ENCODE measurements at places on chromosomes 1 and 21.

GRCh38 chr1:55774446-55774845, 559.3 kb upstream of the USP24 start:
- no peak for DNase-seq

DNA sequence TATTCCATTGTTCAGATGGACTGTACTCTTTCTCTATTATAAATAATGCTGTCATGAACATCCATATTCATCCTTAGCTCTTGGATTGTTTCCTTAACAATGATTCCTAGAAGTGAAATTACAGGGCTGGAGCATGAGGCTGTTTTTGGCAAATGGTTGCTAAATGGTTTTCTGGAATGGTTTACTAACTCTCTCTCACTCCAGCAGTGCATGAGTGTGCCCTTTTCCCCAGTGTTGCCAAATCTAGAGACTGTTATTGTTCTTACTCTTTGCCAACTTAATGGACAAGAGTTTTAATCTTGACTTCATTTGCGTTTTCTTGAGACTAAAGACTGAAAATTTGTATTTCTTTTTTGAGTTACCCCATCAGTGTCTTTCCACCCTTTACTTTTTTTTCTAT, 113.0 kb downstream of the PAPPA2 start:
- DNase-seq, result no peak

- no peak for DNase-seq
Observed at GRCh38 chr1:153932156-153933131, 9.7 kb upstream of the GATAD2B start.

DNA sequence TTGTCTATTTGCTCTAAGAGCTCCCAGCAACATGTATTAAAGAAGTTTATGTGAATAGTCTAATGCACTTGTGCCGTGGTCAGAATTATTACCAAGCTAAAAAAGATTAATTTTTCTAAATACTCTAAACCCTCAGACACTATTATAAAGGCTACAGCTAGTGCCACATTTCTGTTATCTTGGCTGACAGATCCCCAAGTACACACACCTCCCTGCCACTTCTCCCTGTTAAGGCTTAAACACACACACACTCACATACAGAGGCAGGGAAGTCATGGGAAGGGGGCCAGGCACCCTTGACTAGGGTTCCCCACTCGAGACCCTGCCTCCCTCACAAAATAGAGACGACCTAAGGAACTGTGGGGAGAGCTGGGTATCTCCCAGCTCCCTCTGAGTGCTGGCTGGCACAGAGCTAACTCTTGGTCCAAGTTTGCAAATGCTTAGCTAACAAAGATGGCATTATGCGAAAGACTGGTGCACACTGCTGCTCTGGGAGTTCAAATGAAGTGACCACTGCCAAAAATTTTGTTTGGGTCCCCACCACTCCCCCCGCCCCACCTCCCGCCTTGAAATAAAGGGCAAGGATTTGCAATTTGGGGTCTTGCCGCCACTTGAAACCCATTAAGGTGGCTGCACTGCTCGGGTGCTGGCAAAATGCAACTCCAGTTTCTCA, 9.8 kb downstream of the SSBP3 start:
- no peak for DNase-seq

DNA sequence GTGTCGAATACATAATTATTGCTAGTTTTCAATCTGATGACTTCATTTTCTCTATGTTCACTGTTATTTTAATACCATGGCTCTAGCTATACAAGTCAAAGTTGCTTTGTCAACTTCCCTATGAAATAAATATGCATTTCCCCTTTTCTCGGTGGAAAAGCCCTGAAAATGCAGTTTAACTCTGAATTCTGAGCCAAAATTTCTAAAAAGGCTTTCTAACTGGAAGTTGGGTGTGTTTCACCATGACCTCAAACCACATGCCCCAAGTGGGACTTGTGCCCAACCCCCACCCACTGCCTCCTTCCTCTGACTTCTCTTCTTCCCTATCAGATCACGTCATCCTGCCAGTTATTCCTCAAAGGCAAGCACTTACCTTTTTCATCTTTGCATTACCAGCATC, 8.9 kb downstream of the MKNK1 start:
- DNase-seq, result no peak

DNA sequence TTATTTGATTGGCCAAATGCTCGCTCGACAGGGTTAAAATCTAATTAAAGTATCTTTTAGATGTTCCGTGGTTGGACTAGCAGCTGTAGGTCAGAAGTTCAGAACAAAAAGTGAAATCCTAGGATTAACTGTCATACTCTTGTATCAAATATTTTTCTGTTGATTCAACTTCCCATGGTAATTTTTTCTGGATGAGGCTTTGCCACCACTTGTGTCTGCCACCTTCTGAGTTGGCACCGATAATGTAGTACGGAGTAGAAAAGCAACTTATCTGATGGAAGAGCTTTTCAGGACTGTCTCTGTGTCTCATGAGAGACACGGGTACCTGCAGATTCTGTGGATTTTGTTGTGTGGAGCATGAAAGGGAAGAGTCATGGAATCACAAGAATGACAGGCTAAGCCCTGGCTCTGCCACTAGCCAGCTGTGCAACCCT, 44.6 kb upstream of the CNN3 start:
- DNase-seq, result no peak

DNA sequence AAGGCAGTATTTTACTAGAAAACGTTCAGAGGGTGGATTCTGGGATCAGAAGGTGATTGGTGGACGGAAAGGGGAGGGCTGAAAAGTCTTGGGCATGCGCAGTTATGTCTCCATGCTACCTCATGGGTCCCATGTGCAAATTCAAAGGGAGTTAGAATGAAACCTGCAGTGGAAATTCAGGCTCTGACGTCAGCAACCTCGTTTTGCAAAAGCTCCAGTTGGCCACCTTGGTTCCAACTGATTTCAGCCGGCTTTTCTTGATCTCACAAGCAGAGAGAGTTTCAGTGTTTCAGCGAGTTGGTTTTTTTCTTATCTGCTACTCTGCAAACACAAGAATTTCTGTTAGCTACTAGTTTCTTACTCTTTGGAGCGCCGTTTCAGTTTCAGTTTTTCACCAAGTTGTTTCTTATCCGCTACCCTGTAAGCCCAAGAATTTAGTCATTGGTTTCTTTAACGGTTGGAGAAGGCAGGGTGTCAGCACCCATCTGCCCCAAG, 69.8 kb upstream of the PGBD5 start:
- no peak for DNase-seq

DNA sequence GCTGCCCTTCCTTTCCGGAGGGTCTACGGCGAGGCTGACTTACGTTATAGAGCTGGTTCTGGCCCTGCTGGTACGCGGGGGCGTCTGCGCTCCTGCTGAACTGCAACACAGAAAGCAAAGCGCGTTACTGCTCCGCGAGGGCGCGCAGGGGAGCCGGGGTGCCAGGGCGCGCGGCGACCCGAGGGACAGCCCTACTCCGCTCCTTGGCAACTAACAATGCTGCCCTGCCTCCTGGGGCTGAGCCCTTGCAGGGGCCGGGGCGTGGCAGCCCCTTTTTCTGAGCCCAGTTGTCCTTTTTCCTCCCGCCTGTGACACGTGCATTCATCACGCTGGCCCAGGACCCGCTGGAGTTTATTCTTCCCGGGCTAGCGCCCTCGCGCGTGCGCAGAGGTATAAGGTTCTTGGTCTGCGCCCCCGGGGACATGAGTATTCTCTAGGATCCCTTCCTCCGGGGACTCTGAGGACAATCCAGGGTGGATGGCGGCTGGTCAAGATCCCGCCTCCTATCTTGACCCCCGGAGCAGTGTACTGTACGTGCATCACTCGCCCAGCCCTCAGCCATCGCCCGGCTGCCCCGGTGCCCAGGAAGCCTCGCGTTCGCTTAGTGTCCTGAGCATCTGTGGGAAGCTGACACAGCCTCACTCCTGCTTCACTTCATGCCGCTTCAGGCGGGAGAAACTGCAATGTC, 78.9 kb downstream of the CD247 start:
- DNase-seq, result no peak

DNA sequence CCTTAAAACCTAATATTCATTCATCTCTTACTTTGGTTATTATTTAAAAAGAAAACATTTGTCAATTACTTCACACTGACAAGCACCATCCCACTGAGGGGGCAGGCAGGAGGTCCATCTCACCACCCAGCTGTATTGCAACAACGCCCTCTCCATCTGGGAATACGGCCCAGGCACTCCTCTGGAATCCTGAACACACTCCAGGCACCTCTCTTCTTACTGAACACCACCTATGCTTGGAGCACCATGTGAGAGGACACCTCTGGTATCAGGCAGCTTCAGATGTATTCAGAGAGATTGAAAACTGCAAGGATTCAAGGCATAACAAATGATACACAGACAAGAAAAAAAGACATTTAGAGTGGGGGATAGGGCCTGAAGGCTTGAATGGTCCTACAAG, 147.1 kb downstream of the CACNA1E start:
- no peak for DNase-seq

DNA sequence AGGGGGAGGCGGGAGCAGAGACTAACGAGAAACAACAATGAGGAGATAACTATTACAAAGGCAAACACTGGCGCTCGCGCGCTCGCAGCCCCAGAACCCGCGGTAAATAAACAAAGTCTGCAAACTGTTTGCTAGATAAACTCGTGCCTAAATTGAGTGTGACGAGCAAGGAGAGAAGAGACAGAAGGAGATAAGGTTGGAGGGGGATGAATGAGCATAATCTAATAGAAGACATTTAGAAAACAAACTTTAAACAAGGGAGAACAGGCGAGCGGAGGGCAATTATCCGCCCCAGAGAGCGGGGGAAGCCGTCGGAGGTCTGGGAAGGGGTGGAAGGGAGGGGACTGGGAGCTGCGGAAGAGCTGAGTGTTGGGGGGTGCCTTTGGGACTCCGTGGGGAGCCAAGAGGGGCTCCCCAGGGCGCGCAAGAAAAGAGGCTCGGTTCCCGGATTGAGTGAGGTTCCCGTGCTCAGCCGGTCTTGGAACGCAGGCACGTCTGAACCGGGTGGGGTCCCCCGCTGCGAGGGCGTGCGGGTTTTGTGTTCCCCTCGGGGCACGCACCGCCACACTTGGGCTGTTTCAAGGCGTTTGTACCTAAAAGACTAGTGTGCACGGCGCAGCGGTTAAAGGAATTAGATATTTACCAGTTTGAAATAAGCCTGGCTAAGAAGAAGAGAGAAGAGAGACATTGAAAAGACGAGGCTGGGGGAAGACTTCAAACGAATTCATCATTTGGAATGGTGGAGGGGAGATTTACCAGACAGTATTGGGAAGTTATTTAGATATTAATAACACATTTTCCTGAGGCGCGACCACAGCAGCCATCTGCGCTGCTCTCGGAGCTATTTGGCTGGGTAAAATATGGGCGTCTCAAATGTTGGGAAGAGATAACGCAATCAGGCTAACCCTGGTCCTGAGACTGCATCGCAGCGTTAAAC, 10.6 kb downstream of the PAX7 start:
- no peak for DNase-seq

DNA sequence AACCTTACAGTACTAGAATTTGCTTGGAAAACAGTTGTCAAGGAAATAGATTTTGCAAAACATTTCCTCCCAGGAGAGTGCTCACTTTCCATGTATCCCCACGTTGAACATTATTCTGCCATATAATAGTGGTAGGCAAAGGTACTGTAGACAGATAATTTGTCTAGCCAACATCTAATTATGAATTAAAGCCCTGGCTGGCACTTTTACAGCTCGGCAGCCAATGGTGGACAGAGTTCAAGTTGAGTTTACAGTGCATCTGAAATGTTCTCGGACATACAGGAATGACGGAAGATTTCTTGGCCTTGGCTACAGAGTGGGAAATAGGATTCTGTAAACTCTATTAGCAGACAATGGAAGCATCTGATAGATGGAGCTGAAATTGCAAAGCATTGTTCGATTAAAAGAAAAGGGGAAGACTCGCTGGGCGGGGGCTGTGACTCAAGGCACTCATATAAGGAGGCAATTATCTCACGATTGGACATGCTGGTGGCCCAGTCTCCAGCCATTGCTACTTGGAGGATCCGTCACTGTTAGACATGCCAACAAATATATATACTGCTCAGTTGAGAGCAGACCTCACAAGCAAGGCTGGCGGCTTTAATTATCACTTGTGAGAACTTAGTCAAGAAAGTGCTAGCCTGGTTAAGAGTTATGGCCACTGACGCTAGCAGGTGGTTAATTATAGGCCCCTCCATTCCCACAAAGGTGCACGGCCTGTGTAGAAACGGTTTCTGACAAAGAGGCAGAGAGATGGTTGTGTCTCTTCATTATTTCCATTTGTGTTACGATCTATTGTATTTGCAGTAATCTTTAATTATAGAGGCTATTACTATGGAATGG, 48.0 kb downstream of the MAN1C1 start:
- DNase-seq, result no peak

- DNase-seq, result no peak
Observed at GRCh38 chr1:48864913-48865312, 88.2 kb upstream of the BEND5 start.

DNA sequence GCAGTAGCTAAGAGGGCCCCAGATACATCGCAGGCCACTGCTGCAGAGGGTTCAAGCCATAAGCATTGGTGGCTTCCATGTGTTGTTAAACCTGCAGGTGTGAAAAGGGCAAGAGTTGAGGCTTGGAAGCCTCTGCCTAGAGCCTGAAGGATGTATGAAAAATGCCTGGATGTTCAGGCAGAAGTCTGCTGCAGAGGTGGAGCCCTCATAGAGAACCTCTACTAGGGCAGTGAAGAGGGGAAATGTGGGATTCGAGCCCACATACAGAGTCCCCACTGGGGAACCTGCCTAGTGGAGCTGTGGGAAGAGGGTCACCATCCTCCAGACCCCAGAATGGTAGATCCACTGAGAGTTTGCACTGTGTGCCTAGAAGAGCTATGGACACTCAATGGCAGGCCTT, 30.6 kb upstream of the ADGRL4 start:
- no peak for DNase-seq

GRCh38 chr1:67855961-67856360, 22.7 kb upstream of the GNG12 start:
- DNase-seq, result no peak

- no peak for DNase-seq
Observed at GRCh38 chr1:9929431-9930385, 13.5 kb downstream of the LZIC start.

- no peak for DNase-seq
Observed at GRCh38 chr1:49337251-49337650, 560.6 kb upstream of the BEND5 start.

DNA sequence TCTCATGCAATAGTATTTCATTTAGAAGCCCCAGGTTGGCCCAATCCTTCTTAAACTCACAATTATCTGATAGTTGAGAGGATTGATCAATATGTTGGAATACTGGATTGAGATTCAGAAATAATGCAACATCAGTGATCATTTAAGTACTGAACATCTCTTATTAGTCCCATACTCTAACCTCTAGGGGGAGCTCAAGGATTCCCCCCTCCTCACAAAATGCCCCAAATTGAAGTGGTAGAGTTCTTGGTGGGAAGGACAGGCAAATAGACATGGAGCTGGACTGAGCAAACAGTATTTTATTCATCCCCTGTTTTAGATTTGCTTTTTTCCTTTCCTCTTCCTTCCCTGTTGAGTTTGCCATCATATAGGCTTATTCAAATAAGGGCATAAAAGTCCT, 62.8 kb downstream of the NGF start:
- DNase-seq, result no peak

All from fibroblast of skin of left biceps (primary cell).